ENCODE measurements at places on chromosomes 1 and 21. TPM values are rescaled to one million over a fixed set of nuclear protein-coding genes. Genes with fewer than 3 reads are reported as not detected.

Gene PIK3CD
- 37.9 TPM for total RNA-seq

Gene CNR2
- not detected for total RNA-seq

Gene LGALS8
- total RNA-seq, result 56.2 TPM

Gene TSPAN1
- 109 TPM for total RNA-seq

Data from upper lobe of left lung (tissue), 6 donors.